ENCODE measurements at places on chromosomes 7 and 10.

DNA sequence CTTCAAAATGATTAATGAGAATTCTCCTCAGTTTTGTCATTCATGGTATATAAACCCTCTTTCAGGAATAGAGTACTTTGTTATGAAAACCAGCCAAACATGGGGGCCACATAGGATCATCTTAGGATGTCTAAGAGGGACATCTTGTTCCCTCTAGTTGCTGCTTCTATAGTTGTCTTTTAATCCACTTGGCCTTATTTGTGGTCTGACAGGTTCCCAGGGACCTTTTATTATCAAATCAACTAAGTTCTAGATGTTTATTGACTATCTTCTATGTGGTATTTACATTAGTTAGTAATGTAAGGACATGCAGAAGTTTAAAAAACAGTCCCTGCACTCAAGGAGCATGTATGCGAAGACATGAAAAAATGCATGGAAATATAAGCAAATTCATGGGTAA is 1.6 kb upstream of the ZC3HAV1 start:
- no peak for ATAC-seq

DNA sequence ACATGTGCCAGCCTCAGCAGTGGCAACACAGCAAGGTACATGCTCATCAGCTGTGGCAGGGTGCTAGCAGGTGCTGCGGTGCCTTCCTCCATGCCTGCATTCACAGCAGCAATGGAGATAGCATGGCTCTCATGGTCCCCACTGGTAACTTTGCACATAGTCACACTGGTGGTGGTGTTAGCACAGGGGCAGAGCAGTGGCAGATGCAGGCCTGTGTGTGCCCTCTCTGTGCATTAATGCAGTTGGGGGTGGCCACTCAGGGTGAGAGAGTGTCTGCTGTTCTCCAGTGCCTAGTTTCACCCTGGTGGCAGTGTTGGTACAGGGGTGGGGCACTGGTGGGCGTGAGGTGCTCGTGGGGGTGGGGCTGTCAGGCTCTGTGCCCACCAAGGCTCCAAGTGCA is 17.7 kb upstream of the PPP1R3A start:
- ATAC-seq, result peak; percentile 14

DNA sequence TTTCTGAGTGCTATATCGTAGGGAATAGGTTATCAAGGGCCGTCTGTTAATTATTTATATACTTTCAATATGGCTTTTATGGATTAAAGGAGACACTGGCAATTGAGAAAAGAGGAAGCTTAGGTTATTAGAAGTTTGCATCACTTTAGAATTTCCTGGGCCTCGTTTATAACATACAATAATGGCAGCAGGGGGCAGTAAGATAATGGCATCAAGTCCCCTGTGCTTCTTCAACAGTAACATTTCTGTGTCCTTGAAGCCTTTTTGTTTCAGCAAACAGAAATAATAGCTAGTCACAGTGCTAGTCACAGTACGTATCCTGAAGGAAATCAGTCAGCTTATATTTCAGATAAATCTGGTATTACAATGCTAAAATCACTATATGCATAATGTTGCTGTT is 41.9 kb downstream of the SPAM1 start:
- ATAC-seq, result no peak

- ATAC-seq, result no peak
Observed at GRCh38 chr7:32116436-32116835, 46.2 kb upstream of the PDE1C start.

DNA sequence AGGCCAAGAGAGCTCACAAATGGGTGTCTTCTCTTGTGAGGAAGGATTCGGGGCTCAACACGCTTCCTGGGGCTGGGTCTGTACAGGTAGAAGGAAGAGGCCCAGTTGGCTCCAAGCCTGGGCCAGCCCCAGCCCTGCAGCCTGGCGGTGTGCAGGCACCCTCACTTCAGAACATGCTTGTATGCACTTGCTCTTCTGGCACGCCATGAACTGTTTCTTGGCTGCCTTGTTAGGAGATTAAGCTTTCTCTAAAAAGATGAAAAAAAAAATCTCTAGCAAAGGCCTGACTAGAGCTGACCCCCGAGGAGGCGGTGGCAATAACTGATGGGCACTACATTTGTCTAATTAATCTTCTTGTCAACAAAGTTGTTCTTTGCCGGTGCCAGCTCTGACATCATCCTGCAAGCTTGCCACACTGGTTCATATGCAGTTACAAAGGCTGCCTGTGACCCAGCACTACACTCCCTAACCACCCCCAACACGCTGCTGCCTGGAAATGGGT is 94.7 kb downstream of the WDR11 start:
- ATAC-seq, result no peak

DNA sequence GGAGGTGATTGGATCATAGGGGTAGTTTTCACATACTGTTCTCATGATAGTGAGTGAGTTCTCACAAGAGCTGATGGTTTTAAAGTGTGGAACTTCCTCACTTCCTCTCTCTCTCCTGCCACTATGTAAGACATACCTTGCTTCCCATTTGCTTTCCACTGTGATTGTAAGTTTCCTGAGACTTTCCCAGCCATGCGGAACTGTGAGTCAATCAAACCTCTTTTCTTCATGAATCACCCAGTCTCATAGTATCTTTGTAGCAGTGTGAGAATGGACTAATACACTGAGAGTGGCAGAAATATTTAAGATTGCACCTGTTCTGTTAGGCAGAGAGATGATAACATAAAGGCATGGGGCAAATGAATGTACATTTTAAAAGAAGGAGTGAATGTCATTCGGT is 507.8 kb downstream of the SORCS3 start:
- no peak for ATAC-seq

DNA sequence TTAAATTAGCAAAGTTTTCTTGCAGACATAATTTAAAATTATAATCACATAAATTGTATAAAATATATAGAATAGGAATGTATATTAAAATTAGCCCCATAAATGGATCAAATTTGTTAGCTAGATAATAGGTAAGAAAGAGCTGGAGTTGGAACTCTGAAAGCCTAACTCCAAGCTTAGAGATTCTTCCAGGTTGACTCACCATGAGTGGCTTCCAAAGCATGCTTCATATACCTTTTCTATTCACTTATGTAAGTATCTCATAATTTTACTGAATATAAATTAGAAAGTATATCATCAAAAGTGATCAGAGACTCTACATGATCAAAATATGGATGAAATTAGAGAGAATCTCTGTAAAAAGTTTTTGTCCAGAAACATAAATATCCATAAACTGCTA is 320.7 kb upstream of the MAGI2 start:
- no peak for ATAC-seq

- peak; percentile 99 for ATAC-seq
Observed at GRCh38 chr10:317271-317769, 182.1 kb downstream of the ZMYND11 start.

- ATAC-seq, result no peak
Observed at GRCh38 chr10:1345368-1345767, 289.2 kb downstream of the WDR37 start.

GRCh38 chr10:64659311-64659710 is 1138.1 kb downstream of the REEP3 start:
- ATAC-seq, result no peak

GRCh38 chr10:129743738-129744133 is 220.3 kb downstream of the EBF3 start:
- ATAC-seq, result no peak

DNA sequence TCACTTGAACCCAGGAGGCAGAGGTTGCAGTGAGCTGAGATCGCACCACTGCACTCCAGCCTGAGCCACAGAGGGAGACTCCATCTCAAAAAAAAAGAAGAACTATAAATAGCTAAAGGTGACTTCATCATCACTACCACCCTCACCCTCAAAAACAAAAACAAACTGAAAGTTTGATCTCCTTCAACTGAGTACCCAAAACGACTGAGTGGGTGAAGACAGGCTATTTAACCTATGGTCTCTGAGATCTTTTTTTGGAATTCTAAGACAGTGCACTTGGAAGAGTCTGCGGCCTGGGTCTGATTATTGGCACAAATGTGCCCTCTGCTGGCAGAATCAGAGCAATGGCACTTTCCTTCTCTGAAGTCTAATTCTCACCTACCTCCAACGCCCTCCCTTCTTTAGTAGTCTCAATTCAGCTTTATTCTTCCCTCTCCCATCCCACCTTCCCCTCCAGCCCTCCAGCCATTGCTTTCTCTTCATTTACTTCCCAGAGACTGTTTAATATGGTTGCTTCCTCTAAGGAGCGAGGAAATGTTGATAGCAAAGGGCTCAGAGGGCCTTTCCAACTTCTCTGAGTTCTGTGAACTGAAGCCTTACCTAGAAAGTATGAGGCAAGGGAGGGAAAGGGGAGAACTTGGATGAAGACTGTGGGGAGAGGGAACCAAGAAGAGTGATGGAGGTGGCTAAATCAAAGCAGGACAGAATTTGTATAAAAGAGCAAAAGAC is 2.9 kb upstream of the MYOZ1 start:
- ATAC-seq, result peak; percentile 77

DNA sequence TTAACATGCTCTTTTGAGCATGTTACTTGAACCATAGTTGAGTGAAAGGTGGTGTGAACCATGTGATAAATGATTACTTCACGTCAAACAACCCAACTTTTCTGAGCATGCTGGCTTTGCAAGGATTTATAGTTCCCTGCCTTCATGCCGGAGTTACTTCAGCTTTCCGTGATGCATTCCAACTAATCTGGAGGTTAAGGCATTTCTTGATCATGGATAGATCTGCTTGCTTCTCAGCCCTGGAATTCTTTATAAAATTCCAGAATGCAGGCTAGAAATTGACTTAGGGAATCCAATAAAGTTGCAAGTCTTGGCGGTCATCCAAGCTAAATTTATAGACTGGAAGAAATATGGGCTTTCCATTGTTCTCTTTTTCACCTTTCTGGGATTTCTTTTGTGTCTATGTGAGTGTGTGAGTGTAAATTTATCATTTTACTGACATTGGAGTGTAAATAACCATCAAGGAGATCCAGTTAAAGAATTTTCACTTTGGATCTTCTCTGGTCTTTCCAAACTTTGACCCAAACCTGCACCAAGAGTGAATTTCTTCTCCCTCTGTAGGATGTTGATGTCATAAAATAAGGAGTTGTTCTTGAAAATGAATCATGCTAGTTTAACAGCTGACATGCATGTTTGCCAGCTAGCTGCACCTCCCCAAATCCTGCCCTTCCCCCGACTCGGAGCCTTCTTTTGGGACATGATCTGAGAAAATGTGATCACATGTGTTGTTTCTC is 289.0 kb downstream of the TWIST1 start:
- no peak for ATAC-seq

- peak; percentile 89 for ATAC-seq
Observed at GRCh38 chr10:96130326-96130995, 364 bp downstream of the ZNF518A start.

GRCh38 chr7:48097521-48098231 is 8.6 kb downstream of the UPP1 start:
- ATAC-seq, result no peak

DNA sequence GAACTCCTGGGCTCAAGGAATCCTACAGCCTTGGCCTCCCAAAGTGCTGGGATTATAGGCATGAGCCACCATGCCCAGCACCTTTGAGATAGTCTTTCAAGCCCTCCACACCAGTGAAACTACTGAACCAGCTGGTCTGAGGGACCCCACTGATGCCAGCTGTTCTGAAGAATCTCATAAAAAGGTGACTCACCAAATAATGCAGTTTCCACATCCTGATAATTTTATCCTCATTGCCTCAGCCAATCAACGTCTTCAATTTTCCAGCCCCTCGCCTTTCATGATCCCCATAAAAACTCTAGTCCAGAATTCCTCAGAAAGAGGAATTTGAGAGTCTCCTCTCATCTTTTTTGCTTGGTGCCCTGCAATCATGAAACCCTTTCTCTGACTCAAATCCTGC is 1691.6 kb upstream of the LRRTM3 start:
- ATAC-seq, result no peak

DNA sequence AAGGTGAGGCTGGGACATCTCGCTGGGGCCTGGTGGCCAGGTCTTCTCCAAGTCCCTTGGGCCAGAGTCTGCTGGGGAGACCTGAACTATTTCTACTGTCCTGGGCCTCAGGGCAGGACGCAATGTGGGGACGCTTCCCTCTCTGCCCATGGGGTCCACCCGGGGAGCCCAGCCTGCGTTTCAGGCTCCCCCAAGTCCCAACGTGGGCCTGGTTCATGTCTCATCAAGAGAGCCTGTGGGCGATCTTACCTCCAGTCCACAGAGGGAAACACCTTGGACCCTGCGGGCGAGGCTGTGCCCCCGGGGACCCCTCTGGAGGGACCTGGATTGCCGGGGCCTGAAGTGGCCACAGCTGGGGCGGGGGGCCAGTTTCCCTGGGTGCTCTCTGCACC is 91.7 kb downstream of the DNAJB6 start:
- ATAC-seq, result no peak

GRCh38 chr7:85176197-85176596 is 10.7 kb downstream of the SEMA3D start:
- no peak for ATAC-seq

DNA sequence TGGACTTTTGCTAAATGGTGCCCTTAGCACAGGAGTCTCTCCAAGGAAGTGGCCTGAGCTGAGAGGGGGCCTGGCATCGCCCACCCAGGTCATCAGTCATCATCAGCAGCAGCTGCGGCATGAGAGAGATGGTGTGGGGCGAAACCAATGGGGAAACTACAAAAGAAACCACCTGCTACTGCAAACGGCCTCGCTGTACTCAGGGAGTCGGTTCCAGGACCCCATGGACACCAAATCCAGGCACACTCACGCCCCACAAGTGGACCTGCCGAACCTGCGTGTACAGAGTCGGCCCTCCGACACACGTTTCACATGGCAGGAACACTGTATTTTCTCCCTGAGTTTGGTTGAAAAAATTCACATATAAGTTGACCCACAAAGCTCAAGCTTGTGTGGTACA is 37.8 kb downstream of the DIP2C start:
- ATAC-seq, result no peak

DNA sequence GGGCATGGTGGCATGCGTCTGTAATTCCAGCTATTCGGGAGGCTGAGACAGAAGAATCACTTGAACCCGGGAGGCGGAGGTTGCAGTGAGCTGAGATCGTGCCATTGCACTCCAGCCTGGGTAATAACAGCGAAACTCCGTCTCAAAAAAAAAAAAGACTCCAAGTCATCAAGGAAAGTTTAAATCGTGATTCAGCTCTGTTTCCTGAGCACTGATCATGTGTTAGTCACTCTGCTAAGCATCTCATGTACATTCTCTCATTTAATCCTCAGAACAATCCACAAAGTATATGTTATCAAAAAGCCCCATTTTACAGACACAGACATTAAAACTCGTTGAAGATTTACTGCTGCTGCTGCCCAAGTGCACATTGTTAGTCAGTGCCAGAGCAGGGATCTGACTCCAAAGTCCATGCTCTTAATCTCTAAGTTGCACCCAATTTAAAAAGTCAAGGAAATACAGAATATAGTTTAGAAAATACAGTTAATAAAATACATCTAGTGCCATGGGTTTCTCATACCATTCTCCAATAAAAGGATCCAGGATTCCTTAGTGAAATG is 6.2 kb downstream of the PIK3AP1 start:
- no peak for ATAC-seq

DNA sequence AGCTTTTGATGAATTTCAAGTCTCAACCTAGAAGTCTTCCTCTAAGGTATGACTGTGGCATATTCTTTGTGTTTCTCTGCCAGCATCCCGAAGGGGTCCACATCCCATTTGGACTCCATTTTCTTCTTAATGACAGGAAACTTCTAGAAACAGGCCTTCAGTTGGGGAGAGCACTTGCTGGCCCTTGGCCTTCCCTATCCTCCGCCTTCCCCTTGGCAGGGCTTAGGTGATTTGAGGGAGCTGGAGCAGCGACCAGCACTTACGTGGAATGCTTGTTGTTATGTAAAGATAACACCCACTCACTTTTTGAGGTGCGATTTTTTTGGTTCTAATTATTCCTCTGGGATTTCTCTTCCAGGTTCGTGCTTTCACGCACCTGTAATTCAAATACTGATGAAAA is 42.9 kb upstream of the ZNF716 start:
- no peak for ATAC-seq

GRCh38 chr7:67489881-67490280 is 493.2 kb downstream of the TYW1 start:
- no peak for ATAC-seq

- no peak for ATAC-seq
Observed at GRCh38 chr10:83983578-83984255, 155.6 kb upstream of the GHITM start.

All from stimulated activated memory B cell treated with anti-CD40 and anti-IgM and Interleukin-4, amounts not matched to agents 10 μg/mL and 1 μg/mL and 100 μg/mL, for 72 hours (primary cell).